Urinary bladder (tissue), 4 donors: ENCODE measurements at places on chromosomes 3 and 15. TPM values are rescaled to one million over a fixed set of nuclear protein-coding genes. Genes with fewer than 3 reads are reported as not detected.

The WDR5B gene
- total RNA-seq: 8.1 TPM

The CCDC174 gene
- total RNA-seq: 21.3 TPM

The TRPM1 gene
- total RNA-seq: not detected

The LYZL4 gene
- total RNA-seq: not detected

The GOLGA8Q gene
- 5.5 TPM for total RNA-seq

The THBS1 gene
- total RNA-seq: 462 TPM

The CEP97 gene
- 34.4 TPM for total RNA-seq

The CTXN2 gene
- not detected for total RNA-seq
